GF-D8 (cell line): ENCODE measurements at places on chromosomes 3 and 15.

DNA sequence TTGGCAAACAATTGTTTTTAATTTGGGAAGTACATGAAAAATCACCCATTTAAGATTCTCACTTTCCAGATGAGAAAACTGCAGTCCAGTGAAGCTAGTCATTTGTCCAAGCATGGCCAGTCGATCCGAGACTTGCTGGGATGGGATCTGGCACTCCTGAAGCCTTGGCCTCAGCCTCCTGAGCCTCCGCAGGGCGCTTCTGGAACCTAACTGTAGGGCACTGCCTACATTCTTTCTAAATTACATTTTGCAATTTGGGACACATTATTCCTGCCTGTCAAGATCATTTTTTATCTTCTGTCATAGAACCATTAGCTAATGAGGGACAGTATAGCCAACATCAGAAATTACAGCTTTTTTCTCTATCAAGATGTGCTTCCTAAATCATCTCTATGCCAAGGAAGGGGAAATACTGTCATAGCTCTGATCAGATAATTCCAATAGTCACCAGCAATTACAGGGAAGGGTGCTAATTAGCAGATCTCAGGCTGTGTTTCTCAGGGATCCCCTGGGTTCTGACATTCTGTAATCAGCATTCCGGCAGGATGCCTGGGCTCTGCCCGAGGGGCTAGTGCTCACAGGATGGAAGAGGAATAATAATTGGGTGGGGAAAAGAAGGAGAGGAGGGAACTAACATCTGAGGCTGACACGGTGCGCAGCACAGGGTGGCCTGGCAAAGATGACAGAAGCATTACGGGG lies 28.3 kb downstream of the ANAPC13 start:
- DNase-seq = no peak

DNA sequence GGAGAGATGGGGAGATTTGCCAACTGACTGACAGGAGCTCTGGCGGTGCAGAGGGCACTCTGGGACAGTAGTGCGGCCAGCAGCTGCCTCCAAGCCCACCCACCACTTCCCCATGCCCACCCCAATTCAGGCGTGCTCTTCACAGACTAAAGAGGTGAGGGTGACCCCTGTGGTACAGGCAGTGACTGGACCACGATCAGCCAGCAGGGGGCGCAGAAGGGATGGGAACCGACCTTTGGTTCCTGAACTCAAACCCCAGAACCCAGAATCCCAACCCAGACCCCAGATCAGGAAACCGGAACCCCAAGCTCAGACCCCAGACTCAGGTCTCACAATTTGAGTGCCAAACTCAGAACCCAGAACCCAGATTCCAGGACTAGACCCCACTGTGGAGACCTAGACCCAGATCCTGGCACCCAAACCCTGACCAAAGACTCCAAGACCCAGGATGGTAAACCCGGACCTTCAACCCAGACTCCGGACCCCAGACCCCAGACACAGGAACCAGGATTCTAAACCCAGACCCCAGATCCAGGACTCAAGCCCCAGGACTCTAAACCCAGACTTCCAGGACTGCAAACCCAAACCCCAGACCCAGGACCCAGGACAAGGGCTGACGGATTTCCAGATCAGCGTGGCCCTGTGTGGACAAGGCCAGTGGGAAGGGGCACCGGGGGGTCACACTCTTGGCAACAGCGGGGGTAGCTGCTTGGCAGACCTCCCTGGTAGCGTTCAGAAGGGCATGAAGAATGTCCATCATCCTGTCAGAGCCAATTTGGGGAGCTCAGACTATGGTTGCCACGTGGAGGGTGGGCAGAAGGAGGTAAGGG lies 3.7 kb upstream of the MYL3 start:
- no peak for DNase-seq

GRCh38 chr15:28786521-28786920 lies 61.9 kb downstream of the GOLGA6L7 start:
- peak; percentile 55 for DNase-seq

GRCh38 chr3:31226346-31226745 lies 306.4 kb upstream of the STT3B start:
- peak; percentile 93 for DNase-seq

DNA sequence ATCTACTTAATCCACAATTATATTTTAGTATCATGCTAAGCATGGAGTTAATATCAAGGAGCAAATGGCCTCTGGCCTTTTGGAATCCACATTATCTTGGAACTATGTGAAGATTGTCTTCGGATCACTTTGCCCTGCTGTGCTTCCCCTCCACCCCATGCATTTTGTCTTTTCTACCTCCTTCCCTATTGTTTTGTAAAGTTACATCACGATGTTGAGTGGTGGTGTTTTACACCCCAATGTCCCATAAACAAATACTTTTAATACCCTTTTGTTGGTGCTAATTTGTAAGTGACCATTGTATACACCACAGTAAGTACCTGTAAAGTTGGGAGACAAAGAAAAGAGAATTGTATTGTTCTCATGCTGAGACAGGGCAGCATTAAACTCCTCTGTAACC lies 258.4 kb upstream of the ZNF717 start:
- DNase-seq = no peak

- no peak for DNase-seq
Measured at GRCh38 chr3:150583028-150583427, 20.1 kb upstream of the SELENOT start.

DNA sequence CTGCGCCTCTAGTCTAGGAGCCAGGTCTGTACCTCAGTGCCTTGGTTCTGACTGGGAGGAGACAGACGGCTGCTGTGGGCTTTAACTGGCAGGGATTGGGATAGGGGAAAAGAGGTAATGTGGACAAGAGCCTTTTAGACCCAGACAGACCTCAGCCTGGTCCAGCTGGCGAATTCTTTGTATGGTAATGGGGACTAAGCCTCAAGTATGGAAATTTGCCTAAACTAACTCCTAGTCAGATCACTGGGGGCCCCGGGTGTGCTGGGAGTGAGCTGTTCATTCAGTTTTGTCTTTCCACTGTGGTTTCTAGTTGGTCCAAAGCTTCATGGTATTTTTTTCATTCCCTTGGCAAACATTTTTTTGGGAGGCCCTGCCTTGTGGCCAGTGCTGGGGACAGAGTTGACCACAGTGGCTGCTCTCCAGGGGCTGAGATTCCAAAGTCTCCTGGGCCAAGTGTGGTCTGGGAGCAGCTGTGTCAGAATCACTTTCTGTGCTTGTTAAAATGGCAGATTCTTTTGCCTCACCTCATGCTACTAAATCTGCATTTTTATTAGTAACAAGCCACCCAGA lies 261.4 kb upstream of the C2CD4B start:
- DNase-seq = no peak

DNA sequence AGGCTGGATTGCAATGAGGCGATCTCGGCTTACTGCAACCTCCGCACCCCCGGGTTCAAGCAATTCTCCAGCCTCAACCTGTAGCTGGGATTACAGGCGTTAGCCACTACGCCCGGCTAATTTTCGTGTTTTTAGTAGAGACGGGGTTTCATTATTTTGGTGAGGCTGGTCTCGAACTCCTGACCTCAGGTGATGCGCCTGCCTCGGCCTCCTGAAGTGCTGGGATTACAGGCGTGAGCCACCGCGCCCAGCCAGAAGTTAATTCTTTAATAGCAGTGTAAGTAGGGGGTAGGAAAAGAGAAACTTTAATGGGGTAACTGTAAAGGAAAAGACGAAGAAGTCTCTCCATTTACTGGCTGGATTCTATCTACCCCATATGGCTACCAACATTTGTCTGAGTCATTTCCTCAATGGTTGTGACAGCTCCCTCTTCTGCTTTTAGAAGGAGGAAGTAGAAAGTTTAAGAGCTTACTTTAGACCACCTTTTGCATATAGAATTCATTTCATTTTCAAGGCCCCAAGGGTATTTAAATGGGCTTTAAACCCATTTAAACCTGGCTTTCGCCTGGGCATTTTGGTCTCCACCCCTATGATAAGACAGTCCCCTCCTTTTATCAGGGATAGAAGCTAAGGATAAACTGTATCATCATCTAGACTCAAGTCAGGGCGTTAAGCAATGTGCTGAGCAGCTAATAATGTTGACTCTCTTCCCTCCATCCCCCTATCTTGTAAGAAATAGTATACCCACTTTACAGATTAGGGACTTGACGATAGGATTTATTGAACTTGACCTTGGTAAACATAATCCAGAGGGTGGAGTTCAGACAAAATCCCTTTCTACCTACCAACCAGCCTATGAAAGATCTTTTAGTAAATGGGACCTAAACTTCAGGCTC lies 1.1 kb upstream of the CDV3 start:
- DNase-seq = no peak

DNA sequence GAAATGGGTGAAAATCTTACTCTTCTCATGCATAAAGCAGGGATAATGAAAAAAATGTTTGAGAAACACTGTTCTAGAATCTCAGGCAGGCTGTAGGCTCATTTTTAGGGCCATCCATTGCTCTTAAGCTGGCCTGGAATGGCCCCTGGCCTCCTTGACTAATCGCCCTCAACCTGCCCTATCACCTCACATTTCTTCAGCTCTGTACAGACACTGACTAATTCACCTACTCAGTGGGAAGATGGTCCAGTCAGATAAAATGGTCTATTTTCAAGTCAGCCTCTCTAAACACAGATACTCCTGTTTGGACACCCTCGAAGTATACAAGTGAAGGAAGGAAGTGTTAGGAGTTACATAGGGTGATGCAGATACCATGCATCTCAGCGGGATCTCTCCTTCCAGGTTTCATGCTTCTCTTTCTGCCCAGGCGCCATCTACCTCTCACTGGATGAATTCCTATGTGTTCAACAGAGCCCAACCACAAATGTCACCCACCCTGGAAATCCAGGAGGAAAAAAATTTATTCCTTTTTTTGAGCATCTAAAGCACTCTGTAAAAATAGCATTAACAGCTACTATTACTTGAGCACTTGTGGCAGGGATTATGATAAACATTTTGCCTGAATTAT lies 12.1 kb downstream of the FMN1 start:
- DNase-seq = no peak

GRCh38 chr15:69616558-69616957 lies 163.9 kb downstream of the RPLP1 start:
- no peak for DNase-seq

DNA sequence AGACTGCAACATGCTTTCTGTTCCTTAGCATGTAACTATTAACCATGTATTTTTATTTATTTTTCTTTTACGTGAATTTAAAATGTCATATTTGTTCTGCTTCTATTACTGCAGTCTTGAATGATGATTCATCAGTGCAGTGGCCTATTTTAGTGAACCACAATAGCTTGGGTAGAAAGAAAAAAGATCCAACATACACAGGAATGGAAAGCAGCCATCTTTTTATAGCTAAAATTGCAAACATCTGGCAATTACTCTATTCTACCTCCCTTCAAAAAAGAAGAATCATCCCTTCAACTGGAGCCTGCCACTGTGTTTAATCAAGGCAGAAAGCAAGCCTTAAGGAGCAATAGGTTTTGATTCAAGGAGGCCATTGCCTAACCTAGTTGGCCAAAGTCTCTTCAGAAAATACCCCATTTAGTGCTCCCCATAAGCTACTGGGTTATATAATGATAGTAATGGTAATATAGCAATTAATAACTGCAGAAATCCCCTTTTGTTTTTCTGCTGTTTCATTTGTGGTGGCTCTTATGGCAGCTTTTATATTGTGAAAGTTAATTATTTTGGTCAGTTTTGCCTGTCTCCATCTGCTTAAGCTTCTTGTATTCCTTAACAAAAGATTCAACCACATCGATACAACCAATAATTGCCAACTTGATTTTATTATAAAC lies 267.3 kb downstream of the LPP start:
- no peak for DNase-seq

- DNase-seq = no peak
Measured at GRCh38 chr3:71989165-71989564, 204.2 kb upstream of the PROK2 start.

GRCh38 chr15:30990446-30991254 lies 778 bp downstream of the MTMR10 start:
- no peak for DNase-seq

DNA sequence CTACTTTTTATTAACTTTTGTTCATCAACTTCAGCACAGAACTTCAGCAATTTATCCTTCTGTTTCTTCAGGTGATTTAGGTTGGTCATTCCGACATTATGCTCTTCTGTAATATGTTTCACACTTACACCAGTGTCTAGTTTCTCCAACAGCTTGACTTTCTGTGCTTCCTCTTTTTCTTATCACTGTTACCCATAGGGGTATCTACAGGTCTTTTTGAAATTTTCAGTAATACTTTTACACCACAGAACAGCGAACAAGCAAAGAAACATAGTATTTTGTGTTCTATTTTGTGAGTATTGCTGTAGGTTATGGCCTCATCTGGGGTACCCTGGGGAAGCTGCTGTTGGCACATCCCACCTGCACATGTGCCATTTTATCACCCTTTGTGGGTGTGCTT lies 260.7 kb downstream of the NSUN3 start:
- no peak for DNase-seq

- DNase-seq = no peak
Measured at GRCh38 chr3:140187656-140188221, 252.8 kb downstream of the CLSTN2 start.

DNA sequence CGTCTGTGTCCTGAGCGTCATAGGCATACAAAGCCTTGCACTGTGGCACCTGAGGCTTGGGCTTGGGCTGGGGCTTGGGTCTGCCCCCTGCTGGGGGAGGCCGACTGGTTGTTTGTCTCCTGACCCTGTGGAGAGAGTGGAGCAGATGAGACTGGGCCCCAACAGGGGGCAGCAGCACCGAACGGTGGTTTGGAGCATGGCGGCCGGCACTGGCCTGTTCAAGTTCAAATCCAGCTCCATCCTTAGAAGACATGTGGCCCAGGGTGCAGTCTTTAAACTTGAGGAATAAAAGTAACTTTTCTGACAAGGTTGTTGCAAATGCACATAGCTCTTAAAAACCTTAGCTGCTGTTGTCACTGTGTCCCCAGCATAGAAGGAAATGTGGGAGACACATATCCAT lies 33.3 kb downstream of the CCNB2 start:
- no peak for DNase-seq

GRCh38 chr3:115836944-115837343 lies 213.6 kb downstream of the GAP43 start:
- no peak for DNase-seq

GRCh38 chr3:12983319-12983718 lies 89.9 kb downstream of the IQSEC1 start:
- DNase-seq = no peak

DNA sequence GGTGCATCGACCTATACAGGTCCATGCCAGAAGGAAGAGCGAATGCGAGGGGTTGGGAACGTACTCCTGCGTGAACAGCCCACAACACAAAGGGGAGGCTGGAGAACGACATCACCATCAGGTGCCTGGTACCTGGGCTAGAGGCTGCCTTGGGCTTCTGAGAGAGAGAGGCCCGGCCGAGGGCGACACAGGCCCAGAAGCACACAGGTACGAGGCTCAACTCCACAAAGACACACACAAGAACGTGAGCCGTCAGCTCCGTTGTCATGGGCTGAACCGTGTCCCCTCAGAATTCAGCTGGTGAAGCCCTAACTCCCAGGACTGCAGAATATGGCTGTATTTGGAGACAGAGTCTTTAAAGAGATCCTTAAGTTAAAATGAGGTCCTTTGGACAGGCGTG lies 134.3 kb downstream of the ATP10A start:
- no peak for DNase-seq

GRCh38 chr3:64174328-64174727 lies 50.9 kb downstream of the PRICKLE2 start:
- no peak for DNase-seq

GRCh38 chr15:38611228-38611627 lies 46.6 kb upstream of the RASGRP1 start:
- DNase-seq = no peak
